Cardiac ventricle fibroblast (primary cell): ENCODE measurements at places on chromosomes 3 and 15. TPM values are rescaled to one million over a fixed set of nuclear protein-coding genes. Genes with fewer than 3 reads are reported as not detected.

DNAH1 gene
- total RNA-seq, result 1.9 and 8.8 TPM in 2 replicates

GOLGA6L7 gene
- not detected in 2 replicates for total RNA-seq

STRIT1 gene
- total RNA-seq, result not detected in 2 replicates

TMEM108 gene
- total RNA-seq, result not detected in 2 replicates
